NCI-H146 (cell line): ENCODE measurements at places on chromosomes 7 and 10.
A peak's percentile ranks its signal among the peaks of the same experiment; 100 is the strongest.

- no peak for DNase-seq
Observed at GRCh38 chr10:10959666-10960065, 58.0 kb upstream of the CELF2 start.

- DNase-seq = no peak
Observed at GRCh38 chr7:6175645-6176044, 96.8 kb downstream of the CYTH3 start.

DNA sequence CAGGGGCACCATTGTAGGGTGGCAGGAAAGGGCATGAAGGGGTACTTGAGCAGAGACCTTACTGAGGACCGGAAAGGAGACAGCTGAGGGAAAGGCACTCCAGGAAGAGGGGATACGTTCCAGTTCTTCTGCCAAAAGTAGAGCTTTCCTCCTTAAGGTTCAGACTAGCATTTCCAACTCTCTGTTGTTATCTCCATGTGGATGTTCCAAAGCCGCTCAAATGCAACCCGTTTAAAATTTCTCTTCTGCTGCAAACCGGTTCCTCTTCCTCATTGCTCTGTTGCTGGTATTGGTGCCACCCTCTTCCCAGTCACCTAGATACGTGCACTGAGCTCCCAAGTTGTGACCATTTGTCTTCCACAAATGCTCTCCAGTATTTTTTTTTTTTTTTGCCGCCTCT lies 47.5 kb downstream of the TMEM209 start:
- no peak for DNase-seq

GRCh38 chr10:128557149-128557710 lies 431.0 kb upstream of the MKI67 start:
- DNase-seq = no peak

GRCh38 chr7:73769481-73770001 lies 529 bp downstream of the CLDN3 start:
- peak; percentile 55 for DNase-seq

DNA sequence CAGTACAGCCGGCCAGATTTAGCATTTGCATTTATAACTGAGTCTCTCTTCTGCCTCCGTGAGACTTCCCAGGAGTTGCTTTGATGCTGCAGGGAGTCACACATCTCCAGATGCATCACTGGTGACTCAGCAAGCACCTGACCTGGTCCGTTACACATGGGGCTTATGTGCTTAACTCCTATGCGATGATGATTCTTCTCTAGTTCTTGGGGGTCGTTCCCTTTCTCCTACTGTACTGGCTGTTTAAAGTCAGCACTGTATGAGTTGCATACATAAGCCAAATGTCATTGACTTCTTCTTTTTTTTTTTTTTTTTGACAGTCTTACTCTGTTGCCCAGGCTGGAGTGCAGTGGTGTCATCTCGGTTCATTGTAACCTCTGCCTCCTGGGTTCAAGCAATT lies 13.0 kb upstream of the AKR1E2 start:
- DNase-seq = no peak

- peak; percentile 8 for DNase-seq
Observed at GRCh38 chr10:104332243-104333031, 5.8 kb downstream of the ITPRIP start.

GRCh38 chr10:88117869-88118632 lies 254.6 kb downstream of the PTEN start:
- DNase-seq = no peak

DNA sequence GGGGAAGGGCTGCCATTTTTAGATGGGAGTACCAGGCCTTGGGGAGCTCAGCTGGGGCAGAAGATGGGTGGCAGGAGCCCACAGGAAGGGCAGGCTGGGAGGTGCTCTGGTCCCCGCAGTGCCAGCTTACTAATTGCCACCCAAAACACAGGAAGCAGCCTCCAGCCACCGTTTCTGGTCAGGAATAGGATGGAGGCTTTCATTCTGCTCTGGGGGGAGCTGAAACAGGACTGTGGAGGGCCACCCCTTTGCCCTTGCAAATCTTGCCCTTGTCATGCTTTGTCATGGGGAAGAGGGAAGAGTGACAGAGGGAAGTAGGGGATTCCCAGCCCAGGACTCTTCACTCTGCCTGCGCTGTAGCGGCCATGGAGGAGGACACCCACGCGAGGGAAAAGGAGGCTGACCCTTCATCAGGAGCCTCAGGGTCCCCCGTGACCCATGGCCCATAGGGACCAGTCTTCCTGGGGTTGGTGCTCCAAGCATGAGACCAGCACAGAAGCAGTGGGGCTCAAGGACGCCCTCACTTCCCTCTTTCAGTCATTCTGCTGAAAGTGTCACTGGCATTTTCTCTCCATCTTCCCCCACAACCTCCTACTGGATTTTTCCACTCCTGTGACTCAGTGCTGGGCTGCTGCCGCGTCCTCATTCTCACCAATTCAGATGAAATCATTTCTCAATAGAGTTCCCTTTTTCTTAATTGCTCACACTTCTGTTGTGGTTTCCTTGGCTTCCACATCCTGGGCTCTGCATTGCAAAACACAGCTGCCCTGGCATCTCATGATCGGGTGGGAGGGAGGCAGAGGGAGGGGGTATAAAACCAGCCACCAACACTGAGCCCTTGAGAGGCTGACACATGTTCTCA lies 61.9 kb downstream of the MKI67 start:
- DNase-seq = no peak

DNA sequence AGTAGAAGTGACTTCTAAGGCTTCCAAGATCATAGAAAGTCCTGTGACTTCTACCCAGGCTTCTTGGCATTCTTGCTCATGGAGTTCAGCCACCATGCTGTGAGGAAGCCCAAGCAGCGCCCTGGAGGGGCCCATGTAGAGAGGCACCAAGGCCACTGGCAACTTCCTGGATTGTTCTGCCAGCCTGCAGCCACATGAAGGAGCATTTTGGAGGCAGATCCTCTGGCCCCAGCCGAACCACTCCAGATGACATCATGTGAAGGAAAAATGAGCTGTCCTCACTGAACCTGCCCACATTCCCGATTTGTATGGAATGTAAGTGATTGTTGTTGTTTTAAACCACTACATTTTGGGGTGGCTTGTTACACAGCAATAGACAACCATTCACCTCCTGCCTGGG lies 51.5 kb upstream of the MNX1 start:
- no peak for DNase-seq

DNA sequence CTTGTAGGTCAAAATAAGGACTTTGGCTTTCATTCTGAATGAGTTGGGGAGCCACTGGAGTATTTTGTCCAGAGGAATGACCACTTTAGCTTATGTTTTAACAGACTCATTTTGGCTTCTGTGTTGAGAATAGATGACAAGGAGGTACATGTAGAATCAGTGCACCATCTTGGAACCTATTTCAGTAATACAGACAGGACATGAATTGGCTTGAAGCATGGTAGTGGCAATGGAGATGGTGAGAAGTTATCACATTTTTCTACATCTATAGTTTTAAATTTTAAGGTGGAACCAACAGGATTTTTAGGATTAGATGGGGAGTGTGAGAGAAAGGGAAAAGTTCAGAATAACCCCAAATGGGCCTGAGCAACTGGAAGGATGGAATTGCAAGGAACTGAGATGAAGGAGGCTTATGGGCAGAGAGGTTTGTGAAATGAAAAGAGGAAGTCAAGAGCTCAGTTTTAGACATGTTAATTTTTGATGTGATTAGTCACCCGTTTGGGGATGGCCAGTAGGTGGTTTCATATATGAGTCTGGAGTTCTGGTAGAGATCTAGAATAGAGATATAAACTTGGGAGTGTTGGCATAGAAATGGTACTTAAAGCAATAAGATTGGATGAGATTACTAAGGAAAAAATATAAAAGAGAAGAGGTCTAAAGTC lies 89.2 kb upstream of the JAZF1 start:
- no peak for DNase-seq

DNA sequence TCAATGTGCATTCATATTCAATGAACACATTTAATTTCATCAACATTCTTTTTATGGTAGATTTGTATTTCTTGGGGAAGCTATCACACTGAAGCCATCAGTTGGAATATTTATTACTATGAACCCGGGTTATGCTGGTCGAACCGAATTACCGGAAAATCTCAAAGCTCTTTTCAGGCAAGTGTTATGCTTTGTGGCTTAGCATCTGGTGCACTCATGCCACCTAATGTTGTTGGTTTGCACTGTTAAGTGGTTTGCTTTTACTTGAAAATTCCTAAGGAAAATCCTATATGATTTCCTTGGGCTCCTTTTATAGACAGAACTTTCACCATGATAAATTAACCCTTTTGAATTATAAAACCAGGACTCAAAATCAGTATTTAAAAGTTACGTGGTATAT lies 147.9 kb downstream of the DNAH11 start:
- DNase-seq = no peak

GRCh38 chr10:80196270-80196949 lies 8.9 kb downstream of the ANXA11 start:
- peak; percentile 43 for DNase-seq

- peak; percentile 97 for DNase-seq
Observed at GRCh38 chr10:3786295-3787015, 1.4 kb upstream of the KLF6 start.

DNA sequence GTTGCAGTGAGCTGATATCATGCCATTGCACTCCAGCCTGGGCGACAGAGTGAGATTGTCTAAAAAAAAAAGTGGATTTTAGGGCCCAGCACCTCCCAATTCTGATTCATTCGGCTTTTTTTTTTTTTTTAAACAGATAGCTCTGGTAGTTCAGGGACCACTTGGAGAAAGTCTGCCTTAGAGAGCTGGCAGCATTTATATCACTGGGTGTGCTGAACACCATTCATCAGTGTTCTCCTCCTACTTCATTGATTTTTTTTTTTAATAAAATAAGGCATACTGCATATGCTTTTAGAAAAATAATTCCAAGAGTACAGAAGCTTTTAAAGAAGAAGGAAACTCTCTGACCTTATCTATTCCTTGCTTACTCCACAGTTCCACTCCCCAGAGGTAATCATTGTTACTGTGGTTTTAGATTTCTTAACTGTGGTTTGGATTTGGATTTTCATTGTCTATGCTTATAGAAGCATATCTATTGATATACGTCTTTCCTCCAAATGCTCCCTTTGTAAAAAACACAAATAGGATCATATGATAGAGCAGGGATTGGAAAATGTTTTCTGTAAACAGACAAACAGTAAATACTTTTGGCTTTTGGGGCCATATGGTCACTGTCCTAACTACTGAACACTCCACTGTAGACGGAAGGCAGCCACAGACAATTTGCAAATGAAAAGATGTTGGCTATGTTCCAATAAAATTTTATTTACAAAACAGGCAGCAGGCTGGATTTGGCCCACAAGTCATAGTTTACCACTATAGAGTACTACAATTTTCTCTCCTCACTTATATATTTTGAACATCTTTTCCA lies 21.1 kb upstream of the SAR1A start:
- DNase-seq = no peak
